Stimulated activated effector memory CD8-positive, alpha-beta T cell treated with anti-CD3 and anti-CD28 coated beads, Interleukin-12 subunit alpha, Interleukin-12 subunit beta, amount 100 ng/mL, for 72 hours (primary cell): ENCODE measurements at places on chromosomes 4 and X.

DNA sequence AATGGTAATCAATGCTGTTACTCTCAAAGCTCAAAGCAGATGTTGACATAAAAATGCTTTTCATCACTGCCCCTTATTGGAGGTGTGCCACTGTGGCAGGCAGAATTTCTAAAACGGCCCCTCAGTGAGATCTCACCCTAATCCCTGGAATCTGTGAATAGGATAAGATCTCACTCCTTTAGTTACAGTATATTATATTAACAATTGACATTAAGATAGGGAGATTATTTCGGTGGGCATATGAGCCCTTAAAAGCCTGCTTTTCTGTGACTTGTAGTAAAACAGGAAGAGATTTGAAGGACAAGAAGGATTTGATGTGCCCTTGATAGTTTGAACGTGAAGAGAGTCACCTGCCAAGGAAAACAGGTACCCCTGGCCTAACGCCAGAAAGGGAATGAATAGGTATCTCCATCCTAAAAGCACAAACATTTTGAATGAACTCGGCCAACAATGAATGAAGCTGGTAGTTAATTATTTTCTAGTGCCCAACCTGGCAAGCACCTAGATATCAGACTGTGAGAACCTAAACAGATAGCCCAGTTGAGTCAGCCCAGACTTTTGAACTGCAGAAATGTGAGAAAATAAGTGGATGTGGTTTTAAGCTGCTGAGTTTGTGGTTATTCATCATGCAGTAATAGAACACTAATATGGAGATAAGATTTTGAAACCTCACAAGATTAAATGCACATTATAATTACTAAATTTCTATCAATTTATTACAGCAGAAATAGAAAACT is 881.6 kb downstream of the PCDH18 start:
- no peak for DNase-seq

- DNase-seq, result no peak
Measured at GRCh38 chrX:23980011-23980441, 47.0 kb downstream of the KLHL15 start.

GRCh38 chr4:185709802-185710486 is 102.0 kb downstream of the SORBS2 start:
- DNase-seq, result no peak

DNA sequence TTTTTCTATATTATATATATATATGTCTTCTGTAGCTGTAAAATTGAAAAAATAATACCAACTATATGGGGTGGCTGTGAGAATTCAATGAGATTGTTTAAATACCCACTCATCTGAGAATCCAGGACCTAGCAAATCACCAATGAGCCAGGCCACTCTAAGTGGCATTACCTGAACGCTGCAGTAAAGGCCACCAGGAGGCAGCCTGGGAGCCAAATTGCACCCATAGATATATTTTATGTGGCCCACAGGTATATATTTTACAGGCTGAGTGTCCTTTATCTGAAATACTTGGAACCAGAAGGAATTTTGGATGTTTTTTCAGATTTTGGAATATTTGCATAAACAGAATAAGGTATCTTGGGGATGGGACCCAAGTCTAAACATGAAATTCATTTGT is 58.2 kb upstream of the C4orf50 start:
- DNase-seq, result no peak

DNA sequence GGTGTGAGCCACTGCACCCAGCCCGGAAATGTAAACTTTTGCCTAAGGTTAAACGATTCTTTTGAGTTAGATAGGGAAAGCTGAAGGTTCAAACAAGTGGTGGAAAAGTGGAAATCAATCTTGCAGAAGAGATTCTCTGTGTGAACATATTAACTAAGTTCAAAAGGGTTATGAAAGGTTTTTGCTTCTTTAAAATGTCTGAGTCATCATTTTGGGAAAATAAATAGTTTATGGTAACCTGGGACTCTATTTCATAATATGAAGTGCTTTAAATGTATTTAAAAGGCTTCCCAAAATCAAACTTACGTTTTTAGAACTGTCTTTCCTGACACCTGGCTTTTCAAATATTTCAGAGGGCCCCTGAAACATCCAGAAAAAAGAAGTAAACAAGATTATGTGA is 73.6 kb upstream of the MID1IP1 start:
- DNase-seq, result no peak

- DNase-seq, result no peak
Measured at GRCh38 chr4:43778187-43778915, 670.3 kb downstream of the KCTD8 start.

DNA sequence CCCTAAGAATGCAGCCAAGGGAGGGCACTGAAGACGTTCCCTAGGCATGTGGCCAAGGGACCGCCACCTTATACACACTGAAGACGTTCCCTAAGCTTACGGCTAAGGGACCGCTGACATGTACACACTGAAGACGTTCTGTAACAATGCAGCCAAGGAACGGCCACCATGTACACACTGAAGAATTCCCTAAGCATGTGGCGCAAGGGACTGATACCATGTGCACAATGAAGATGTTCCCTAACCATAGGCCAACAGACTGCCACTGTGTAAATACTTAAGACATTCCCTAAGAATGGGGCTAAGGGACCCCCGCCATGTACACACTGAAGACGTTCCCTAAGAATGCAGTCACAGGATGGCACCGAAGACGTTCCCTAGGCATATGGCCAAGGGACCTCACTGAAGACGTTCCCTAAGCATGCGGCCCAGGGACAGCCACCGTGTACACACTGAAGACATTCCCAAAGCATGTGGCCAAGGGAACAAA is 36.1 kb downstream of the DHRSX start:
- DNase-seq, result no peak

DNA sequence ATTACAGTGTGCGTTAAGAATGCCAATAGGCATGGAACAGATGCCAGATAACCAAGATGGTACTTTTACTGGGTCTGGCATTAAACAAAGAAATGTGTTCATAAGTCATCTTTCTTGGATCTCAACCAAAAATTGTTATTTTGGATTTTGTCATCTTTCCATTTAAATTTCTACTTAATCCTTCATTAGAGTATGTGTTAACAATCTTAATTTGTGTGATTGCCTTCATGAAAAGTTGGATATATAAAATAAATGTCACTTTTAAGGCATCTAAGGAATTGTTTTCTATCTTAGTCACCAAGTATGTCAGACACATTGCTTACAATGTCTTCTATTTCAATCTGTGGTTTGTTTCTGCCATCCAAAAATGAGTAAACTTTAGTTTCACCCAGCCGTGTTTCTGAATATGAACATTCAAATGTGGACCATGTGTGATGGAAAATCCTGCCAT is 87.5 kb downstream of the PALLD start:
- DNase-seq, result no peak

DNA sequence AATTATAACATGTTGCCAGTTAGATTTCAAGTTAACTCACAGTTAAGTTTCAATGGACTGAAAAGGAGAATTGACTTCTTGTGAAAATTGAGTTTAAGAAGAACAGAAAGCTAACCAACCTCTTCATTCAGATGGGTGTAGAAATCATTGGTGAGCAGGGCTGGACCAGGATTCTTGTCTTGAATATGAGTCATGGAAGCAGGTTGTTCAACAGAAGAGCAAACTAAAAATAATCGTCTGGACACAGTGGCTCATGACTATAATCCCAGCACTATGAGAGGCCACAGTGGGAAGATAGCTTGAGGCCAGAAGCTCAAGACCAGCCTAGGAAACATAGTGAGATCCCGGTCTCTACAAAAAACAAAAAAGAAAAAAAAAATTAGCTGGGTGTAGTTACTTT is 98.2 kb downstream of the ARSJ start:
- DNase-seq, result no peak

DNA sequence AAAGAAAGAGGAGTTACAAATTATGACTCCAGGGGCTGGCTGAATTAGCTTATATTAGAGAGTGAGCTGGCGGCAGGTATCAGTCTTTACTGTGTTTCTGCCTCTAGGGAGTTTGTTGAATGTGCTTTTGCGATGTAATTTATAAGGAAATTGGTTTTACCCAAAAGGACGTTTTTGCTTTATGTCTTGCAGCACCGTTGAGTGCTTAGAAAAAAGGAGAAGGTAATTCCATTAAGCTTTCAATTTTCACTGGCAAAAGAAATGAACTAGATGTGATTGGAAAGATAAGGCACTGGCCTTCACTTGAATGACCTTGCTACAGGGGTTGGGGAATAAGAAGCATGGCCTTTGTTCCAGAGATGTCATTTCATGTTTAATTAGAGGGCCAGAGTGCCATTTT is 74.9 kb upstream of the CBR4 start:
- DNase-seq, result no peak

DNA sequence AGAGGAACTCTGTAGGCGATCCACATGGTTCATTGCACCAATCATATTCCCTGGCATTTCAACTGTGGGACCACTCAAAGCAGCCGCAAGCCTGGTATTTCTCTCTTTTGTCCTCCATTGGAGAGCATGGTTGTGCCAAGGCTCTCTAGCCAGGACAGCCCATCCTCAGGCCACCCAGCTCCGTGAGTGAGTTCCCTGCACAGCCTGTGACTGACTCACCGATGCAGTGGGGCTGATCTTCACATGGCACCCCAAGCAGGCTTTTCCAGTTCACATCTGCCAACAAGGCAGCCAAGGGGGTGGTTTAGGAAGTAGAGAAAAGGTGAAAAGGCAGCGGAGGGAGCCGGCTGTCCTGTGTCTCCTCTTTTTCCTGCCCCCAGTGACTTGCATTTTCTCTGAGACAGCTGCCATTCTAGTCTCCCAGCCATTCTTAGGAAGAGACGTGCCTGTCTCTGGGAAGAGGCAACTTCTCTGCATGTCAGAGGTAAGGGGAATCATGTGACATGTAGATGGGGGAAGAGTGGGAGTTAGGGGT is 69.2 kb downstream of the MID1IP1 start:
- DNase-seq, result no peak

DNA sequence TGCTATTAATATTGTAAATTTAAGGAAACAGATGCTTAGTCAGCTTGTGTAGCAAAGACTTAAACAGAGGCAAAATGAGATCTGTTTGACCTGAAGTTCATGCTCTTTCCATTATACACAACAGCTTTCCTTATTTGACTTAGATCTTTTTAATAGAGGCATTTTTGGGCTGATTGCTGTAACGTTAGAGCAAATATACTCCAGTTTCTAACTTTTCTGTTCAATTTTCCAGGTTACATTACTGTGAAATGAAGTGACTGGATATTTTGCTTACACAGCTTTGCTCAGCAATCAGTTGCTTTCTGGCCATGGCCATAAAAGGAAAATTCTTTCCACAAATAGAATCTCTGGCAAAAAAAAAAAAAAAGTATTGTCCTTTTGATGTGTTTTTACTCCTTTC is 146.2 kb downstream of the PCDH7 start:
- no peak for DNase-seq

DNA sequence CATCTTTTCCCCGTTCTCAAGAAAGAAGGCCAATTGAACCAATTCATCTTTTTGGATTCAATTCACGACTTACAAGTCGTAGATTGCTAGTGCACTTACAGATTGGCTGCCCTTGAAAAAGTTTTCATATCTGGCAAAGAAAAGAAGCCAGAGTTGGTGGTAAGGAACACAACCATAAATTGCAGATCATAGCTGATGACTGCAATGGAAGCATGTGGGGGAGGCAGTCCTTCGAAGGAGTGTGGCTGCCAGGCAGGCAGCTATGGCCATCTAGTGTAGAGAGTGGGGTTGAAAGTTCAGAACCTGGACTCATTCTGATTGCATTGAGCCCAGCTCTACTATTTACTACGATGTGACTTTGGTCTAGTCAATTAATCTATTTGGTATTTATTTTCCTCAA is 4.5 kb downstream of the GPM6A start:
- no peak for DNase-seq

GRCh38 chr4:18192901-18193300 is 171.3 kb upstream of the LCORL start:
- no peak for DNase-seq

DNA sequence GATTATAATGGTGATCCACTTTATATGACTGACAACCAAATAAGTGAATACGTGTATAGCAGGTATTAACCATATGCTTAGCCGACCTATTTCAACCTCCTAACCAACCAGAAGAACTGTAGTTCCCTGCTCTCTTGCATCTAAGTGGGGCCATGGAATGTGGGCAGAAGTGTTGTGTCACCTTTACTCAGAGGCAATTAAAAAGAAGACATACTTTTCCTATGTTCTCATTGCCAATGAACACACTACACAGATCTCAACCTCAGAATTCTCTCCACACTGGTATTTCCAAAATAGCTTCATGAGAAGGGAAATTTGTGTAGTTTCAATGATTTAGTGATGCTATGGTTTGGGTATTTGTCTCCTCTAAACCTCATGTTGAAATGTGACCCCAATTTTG is 3.2 kb upstream of the NFKB1 start:
- no peak for DNase-seq

GRCh38 chrX:148499638-148500422 is 587 bp upstream of the AFF2 start:
- DNase-seq, result no peak

- DNase-seq, result no peak
Measured at GRCh38 chrX:105650577-105650976, 171.8 kb upstream of the NRK start.

- DNase-seq, result no peak
Measured at GRCh38 chrX:110732266-110732665, 63.4 kb downstream of the CHRDL1 start.

DNA sequence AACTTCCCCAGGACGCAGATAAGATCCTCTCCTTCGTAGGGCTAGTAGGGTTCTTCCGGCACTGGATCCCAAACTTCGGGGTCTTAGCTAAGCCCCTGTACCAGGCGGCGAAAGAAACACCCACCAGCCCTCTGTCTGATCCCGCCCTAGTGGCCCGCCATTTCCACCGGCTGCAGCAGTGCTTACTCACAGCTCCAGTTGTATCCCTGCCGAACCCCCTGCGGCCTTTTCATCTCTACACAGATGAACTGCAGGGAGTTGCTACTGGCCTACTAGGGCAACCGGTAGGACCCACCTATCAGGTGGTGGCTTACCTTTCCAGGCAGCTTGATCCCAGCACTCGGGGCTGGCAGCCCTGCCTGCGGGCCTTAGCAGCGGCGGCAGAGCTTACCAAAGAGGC is 961.2 kb downstream of the RPA4 start:
- DNase-seq, result no peak

DNA sequence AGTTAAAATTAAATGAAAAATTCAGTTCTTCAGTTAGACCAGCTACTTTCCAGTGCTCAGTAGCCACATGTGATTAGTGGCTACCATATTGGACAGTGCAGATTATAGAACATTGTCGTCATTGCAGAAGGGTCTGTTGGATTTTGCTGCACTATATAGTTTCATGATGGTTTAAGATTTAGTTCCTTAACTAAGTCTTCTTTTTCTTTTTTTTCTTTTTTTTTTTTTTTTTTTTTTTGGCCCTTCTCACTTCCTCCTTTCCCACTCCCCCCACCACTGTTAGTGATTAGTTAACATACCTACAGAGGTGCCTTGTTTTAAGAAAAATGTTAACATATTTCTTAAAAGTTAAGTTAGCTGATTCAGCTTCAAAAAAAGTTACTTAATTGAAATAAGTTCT is 9.0 kb downstream of the RAB9A start:
- no peak for DNase-seq

DNA sequence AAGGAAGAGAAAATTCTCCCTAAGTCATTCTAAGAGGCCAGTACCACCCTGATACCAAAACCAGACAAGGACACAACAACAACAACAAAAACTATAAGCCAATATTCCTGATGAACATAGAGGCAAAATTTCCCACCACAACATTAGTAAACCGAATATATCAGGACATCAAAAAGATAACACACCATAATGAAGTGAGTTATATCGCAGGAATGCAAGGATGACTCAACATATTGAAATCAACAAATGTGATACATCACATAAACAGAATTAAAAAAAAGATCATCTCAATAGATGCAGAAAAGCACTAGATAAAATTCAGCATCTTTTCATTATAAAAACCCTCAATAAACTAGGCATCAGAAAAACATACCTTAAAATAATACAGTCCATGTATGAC is 1844.4 kb upstream of the PCDH10 start:
- DNase-seq, result no peak
